Activated CD8-positive, alpha-beta memory T cell treated with anti-CD3 and anti-CD28 coated beads for 24 hours (primary cell): ENCODE measurements at places on chromosomes 16 and 17.

- no peak for DNase-seq
Observed at GRCh38 chr16:15581127-15581815, 61.7 kb downstream of the MARF1 start.

- DNase-seq, result no peak
Observed at GRCh38 chr16:80547145-80547544, 6.4 kb downstream of the DYNLRB2 start.

- no peak for DNase-seq
Observed at GRCh38 chr17:10681866-10682446, 15.4 kb downstream of the SCO1 start.

DNA sequence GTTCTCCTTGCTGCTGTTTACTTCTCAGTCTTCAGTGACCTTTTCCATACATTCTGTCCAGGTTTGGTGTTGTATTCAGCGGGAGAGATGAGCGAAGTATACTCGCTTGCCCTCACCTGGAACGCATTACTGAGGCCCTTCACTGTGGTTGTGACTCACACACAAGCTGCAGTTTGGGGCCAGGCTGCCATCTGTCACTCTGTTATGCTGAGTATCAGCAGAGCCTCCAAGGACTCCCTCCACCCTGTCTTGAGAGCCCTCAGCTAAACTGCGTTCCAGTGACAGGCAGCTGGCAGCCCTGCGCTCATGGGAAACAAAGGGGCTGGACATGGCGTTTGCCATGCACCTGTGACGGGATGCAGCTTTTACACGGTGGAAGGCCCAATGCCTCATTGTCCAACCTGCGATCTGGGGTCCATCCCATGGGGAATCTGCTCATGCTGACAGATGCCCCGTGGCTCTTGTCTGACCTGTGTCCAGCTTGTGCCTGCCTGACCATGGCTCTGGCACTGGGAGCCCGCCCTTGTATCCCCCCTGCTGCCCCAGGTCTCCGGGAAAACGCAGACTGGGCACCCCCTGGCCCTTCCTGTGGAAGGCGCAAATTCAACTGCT, 6.5 kb upstream of the ZNF778 start:
- no peak for DNase-seq

DNA sequence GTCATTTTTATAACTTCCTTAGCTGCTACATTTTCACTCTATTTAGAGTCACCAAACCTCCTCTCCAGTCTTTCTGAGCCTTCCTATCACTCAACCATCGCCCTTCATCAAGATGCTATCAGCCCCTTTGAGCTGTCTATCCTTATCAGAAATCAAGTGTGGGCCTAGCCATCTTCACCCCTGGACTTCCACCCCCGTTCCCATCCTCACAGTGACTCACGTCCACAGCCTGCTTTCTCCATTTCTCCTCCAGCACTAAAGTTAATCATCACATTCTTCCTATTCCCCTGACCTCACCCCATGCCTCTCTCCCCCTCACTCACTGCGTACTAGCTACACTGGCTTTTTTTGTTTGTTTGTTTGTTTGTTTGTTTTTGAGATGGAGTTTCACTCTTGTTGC, 2.4 kb upstream of the TEKT3 start:
- no peak for DNase-seq

DNA sequence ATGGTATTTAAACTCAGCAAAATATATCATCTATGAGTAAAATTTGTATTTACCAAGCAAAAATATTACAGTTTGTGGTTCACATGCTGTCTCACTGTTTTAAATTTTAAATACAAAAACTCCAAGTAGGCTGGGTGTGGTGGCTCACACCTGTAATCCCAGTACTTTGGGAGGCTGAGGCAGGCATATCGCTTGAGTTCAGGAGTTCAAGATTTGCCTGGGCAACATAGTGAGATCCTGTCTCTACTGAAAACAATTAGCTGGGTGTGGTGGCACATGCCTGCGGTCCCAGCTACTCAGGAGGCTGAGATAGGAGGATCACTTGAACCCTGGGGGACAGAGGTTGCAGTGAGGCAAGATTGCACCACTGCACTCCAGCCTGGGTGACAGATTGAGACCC, 37.3 kb downstream of the MAPT start:
- DNase-seq, result no peak

GRCh38 chr16:75070012-75070841, 46.4 kb downstream of the LDHD start:
- DNase-seq, result no peak

DNA sequence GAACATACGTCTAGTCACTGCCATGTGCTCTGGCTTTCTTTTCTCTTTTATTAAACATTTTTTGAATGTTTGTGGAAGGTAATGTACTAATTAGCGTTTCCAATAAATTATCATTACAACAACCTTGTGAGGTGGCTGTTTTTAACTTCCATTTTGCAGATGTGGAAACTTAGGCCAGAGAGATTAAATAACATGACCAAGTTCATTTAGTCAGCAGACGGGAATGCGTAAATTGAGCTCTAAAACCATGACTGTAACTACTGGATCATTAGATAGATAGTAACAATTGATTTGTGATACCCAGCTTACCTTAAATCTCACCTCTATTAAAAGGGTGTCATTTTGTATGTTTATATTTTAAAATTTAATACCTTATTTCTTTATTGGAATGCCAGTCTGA, 49.4 kb downstream of the RABEP1 start:
- no peak for DNase-seq

DNA sequence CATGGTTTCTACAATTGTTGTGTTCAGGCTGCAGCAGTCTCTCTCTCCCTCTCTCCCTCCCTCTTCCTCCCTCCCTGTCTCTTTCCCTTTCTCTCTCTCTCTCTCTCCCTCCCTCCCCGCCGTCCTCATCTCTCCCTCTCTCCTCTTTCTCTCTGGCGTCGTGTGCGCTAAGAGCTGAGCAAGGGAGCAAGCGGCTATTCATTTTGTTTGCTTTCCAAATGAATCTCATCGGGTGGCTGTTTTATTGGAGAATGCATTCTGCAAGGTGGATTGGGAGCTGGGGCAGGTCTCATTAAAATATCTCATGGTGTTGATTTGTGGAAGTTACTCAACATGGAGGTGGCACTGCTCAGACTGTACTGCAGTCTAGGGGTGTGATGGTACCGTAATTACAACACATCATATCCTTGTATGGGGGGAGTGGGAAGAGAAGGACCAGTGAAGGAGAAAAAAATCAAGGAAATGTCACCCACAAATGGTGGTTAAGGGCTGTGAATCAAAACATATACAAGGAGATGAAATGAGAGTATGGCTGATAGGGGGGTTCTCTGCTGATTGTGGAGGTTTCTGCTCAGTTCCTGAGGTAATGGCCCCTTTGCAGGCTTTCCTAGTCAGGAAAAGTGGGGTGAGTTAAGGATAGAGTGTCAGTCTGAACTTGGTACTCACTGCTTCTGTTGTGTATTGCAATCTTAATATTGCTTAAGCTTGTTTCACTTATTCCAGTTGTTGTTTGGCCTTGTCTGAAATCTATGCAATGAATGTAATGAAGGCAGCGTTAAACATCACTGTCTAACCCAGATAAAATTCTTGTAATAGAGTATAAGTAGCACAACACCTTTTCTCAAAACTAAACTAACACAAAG, 2.7 kb downstream of the MSL1 start:
- DNase-seq, result no peak

- DNase-seq, result no peak
Observed at GRCh38 chr17:36088670-36089338, 1.1 kb downstream of the CCL3 start.

DNA sequence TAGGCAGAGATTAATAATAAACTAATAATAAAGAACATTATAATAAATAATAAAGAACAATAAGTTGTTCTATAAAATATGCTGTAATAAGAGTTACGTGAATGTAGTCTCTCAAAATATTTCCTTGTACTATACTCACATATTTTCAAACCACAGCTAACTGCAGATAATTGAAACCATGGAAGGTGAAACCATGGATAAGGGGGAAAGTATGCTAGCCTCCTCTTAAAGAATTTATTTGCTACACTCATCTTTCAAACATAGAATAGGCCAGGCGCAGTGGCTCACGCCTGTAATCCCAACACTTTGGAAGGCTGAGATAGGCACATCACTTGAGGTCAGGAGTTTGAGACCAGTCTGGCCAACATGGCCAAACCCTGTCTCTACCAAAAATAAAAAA, 18.5 kb downstream of the CYTH1 start:
- DNase-seq, result no peak

GRCh38 chr16:64362193-64362592, 759.7 kb downstream of the CDH11 start:
- DNase-seq, result no peak

DNA sequence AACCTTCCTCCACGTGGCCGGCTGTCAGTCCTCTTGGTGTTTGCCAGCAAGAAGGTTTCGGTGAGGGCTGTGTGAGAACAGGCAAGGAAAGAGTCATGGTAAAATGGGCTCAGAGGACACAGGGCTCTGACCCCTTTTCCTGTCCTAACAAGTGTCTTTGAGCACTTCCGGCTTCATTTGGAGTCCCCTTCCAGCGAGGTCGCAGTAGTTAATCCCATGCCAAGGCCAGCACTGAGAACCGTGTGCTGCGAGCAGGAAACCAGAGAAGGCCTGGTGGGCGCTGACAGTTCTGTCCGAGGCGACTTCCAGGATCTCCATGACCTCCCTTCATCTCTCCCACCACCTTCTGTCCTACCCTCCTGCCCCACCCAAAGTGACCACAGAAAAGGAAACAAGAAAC, 168.1 kb downstream of the ZFHX3 start:
- no peak for DNase-seq

GRCh38 chr16:89122322-89122851, 28.7 kb downstream of the ACSF3 start:
- DNase-seq, result peak; percentile 73

DNA sequence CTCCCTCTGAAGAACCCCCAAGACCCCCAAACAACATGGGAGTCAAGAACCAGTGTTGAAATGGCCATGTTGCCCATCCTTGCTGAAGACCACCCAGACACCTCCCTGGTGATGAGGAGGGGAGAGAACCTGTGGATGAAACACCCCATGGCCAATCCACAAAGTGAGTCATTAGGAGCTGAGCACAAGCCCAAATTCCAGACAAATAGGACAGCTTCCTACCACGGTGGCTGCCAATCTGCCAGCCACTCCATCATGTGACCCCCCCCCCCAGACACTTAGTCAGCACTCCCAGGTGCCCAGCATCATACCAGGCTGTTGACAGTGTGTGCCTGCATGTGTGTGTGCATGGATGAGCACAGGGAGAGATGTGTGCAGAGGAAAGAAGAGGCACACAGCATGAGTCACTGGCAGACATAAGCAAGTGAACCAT, 26.4 kb upstream of the RPL38 start:
- DNase-seq, result no peak

- no peak for DNase-seq
Observed at GRCh38 chr16:52465711-52466267, 81.2 kb downstream of the TOX3 start.

DNA sequence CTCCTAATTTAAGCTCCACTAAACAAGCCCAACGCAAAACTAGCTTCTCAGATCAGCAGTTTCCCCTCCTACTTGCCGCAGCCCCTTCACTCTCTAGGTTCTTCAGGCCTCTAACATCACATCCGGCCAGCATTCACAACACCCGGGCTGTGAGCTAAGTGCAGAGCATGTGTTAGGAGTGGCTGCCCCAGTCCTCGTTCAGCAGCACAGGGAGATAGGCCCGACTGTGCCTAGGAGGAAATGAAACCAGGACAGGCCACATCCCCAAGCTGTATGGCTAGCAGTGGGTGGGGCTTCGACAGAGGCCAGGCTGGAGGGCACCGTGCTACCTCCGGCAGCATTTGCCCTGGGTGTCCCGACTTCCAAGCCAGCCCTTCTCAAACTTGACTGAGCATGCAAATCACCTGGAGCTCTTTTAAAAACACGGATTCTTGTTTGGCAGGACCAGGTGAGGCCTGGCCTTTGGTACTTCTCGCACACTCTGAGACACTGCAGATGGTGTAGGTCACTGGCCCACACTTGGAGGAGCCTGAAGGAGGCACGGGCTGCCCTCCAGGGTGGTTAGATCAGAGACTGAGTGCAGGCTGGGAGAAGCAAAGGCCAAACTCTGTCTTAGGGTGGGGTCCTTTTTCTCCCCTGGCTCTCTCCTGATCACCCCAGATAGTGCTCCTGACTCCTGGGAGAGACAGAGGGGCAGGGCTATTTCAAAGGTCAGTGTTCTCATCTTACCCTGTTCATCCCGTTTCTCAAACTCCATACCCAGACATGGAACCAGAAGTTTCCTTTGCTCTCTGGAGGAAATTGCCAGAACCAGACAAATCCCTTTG, 202.0 kb downstream of the C16orf78 start:
- no peak for DNase-seq

- DNase-seq, result no peak
Observed at GRCh38 chr16:87231295-87231694, 85.9 kb downstream of the C16orf95 start.
